Natural killer cell treated with Interleukin-12 subunit alpha and Interleukin-12 subunit beta and Interleukin-15 and Interleukin-18, amount 100 ng/mL, for 72 hours (primary cell): ENCODE measurements at places on chromosomes 7 and 10. TPM values are rescaled to one million over a fixed set of nuclear protein-coding genes. Genes with fewer than 3 reads are reported as not detected.

DNA sequence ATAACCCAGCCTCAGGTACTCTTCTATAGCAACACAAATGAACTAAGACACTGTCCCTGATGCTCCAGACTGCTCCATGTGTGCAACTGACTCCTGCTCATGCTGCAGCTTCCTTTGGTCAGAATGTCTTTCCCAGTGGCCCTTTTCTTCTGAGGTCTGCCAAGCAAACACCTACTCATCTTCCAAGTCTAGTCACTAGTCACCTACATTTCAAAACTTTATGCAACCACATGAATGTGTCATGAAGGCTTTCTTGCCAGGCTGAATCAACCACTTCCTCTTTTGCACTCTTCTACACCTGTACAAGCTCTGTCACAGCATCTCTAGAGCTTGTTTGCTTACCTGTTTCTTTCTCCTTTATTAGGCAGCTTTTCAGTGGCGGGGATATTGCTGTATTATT, 75.8 kb downstream of the LSMEM1 start:
- H3K27me3 ChIP-seq = peaks cover 23% of the 10 kb centered on the region
- no peak for DNase-seq
- H3K4me1 ChIP-seq = peaks cover 5% of the 10 kb centered on the region
- no peak overlapping the region for H3K27ac ChIP-seq
- H3K4me3 ChIP-seq = no peak overlapping the region
- no peaks in the 10 kb centered on the region for H3K36me3 ChIP-seq

DNA sequence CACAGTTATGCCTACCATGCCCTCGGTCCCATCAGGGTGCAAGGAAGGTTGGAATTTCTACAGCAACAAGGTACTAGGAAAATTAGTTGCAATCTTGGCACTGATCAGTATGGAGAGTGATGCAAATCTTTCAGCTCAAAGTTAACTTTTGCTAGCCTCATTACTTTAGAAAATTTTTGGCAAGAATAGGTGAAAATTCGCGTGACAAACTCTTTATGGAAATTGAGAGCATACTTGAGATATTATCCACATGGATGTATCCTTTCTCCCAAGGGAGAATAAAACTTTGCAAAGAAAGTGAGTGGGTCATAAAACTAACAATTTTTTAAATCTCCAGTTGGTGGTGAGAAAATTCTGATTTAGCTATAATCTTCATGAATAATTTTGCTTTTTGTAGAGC, 71.1 kb upstream of the SLC39A12 start:
- peaks cover 6% of the 10 kb centered on the region for H3K27me3 ChIP-seq
- H3K27ac ChIP-seq = no peak overlapping the region
- H3K36me3 ChIP-seq = no peaks in the 10 kb centered on the region
- H3K4me3 ChIP-seq = no peak overlapping the region
- no peak for DNase-seq

DNA sequence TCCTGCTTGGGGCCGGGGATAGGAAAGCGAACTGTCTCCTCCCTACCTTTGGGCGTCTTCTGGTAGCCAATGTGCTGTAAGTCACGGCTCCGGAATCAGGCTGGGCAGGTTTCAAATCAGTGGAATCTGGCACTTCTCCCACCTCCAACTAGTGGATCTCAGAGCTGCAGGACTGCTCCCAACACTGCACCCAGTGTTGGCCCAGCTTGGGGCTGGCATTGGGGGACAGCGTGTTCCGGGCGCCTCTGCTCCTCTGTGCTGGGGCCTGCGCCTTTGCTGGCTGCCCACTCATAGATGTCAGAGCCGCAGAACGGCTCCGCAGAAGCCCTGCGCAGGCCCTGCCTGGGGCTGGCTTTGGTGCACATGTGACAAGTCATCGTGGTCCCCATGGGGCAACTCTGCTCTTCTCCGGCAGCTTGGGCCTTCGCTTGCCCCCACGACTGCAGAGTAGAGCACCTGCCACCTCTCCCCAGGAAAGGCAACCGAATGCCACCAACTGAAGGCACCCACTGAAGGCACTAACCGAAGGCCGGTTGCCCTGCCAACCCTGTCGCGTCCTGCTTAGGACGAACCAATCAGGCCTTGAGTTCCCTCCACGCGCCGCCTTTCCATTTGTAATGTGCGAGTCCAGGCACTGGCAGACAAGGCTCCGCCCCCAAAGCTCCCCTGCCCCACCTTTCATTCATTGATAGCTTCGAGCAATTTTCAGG, 85.5 kb upstream of the ABI1 start:
- no peak for DNase-seq
- no peaks in the 10 kb centered on the region for H3K4me1 ChIP-seq
- peaks cover 14% of the 10 kb centered on the region for H3K36me3 ChIP-seq
- no peak overlapping the region for H3K4me3 ChIP-seq
- H3K27me3 ChIP-seq = peaks cover 14% of the 10 kb centered on the region
- H3K27ac ChIP-seq = no peak overlapping the region

- H3K27me3 ChIP-seq = no peaks in the 10 kb centered on the region
- no peak overlapping the region for H3K27ac ChIP-seq
Observed at GRCh38 chr10:53356616-53357349, 584.2 kb upstream of the MBL2 start.

DNA sequence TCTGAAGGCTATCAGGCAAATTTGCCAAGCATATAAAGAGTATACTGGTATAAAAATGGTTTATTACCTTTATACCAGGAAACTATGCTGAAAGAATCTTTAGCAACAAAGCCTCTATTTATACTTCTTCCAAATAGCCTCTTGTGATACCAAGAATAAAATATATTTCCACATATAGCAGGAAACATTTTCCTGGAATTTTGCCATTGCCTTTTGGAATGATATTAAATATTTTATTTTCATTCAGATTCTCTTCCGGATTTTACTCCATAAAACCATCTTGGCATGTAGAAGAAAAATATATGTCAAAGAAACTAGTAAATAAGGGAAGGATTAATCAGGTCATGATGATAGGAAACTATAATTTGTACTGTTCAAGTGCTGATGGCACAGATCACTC, 17.7 kb downstream of the SOSTDC1 start:
- no peak overlapping the region for H3K4me3 ChIP-seq
- no peaks in the 10 kb centered on the region for H3K36me3 ChIP-seq
- no peak overlapping the region for H3K27ac ChIP-seq
- no peak for DNase-seq
- no peaks in the 10 kb centered on the region for H3K27me3 ChIP-seq

GRCh38 chr7:110283056-110283455, 807.9 kb upstream of the LRRN3 start:
- H3K4me3 ChIP-seq = no peak overlapping the region
- H3K4me1 ChIP-seq = no peaks in the 10 kb centered on the region
- no peak overlapping the region for H3K27ac ChIP-seq
- H3K36me3 ChIP-seq = no peaks in the 10 kb centered on the region
- DNase-seq = no peak

Gene DPP6
- not detected for total RNA-seq

DNA sequence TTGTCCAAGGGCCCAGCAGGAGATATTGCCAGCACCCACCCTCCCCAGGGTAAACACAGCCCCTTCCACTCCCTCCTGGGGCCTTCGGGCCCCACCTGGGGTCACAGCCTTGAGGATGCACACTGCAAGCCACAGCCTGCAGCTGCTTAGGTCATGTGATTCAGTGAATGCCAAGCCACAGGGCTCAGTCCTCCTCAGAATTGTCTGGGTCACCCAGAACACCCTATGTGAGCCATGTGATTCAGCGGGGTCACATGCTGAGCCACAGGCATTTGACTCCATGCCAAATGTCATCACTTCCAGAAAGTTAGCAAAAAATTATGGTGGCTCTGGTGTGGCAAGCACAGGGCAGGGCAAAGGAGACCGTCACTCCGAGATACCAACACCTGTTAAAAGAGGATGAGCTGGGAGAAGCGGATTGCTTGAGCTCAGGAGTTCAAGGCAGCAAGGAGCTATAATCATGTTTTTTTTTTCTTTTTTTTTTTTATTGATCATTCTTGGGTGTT, 17.2 kb upstream of the PSAP start:
- H3K27me3 ChIP-seq = no peaks in the 10 kb centered on the region
- no peaks in the 10 kb centered on the region for H3K4me1 ChIP-seq
- H3K4me3 ChIP-seq = peak overlapping the region; percentile 20

DNA sequence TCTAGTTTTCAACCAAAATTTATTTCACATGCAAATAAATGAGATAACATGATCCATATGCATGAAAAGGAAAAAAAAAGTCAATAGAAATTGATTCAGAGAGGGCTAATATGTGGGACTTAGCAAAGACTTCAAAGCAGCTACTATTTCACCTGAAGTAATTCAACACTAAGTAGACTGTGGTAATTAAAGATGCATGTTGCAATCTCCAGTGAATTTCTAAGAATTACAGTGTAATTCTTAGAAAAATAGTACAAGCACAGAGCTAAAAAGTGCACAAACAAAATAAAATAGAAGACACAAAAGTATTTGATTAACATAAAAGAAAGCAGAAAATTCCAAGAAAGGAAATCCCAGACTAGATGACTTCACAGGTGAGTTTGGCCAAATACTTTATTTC, 25.7 kb downstream of the GPR22 start:
- no peak for DNase-seq
- H3K36me3 ChIP-seq = no peaks in the 10 kb centered on the region
- peaks cover 23% of the 10 kb centered on the region for H3K4me1 ChIP-seq
- H3K27me3 ChIP-seq = no peaks in the 10 kb centered on the region
- no peak overlapping the region for H3K4me3 ChIP-seq
- H3K27ac ChIP-seq = no peak overlapping the region
